ENCODE measurements at places on chromosomes 2 and 18.
A peak's percentile ranks its signal among the peaks of the same experiment; 100 is the strongest.

DNA sequence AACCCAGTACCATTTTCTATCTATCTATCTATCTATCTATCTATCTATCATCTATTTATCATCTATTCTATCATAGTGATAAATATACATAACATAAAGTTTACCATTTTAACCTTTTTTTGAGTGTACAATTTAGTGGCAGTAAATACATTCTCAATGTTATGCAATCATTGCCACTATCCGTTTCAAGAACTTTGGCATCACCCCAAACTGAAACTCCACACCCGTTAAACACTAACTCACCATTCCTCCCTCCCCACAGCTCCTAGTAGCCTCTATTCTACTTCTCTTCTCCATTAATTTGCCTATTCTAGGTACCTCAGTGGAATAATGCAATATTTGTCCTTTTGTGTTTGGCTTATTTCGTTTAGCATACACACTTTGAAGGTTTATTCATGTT, 82.5 kb upstream of the KCNE4 start:
- DNase-seq: peak; percentile 76

- DNase-seq: no peak
Observed at GRCh38 chr2:161709428-161709827, 85.2 kb downstream of the SLC4A10 start.

DNA sequence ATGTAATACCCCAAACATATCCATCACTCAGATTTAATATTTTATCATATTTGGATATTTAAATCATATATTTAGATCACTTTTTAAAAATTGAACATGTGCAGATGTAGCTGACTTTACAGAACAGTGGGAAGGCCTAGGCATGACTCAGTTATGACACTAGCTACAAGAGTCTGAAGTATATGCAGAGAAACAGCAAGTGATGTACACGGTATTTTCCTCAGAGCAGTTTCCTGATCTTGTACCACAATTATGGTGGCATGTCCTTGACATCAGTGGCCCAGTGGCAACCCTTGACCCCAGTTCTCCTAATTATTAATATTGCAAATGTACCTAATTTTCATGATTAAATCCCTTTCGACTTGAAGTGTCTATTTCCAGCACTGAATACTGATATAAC, 28.2 kb downstream of the CDKL4 start:
- DNase-seq: no peak

DNA sequence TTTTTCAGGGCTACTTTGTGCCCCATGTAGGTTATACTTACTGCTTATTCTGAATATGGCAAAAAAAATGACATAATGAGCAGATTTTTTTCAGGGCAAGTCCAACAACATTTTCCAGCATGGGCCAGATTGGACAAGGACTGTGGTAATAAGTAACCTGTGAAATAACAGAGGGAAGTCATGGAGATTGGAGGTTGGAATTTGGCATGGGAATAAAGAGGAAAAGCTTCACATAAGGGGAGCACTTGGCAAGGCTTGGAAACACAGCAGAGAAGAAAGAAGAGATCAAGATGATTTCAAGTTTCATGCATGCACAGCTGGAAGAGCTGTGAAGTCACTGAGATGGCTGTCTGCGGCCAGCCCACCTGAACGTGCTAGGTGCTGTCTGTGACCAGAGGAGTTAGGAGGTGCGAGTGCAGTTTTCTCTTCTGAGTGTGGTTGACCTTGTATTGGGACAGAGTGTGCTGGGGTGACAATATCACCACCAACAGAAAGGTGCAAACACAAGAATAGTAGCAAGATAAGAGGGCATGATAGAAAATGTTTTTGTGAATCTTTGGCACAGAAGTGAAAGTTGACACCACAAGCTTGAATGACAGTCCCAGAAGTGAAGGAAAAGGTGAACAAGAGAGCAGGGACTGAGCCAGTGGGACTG, 71.1 kb upstream of the DSC1 start:
- DNase-seq: no peak

GRCh38 chr2:134372141-134372540, 118.3 kb downstream of the MGAT5 start:
- DNase-seq: peak; percentile 41

All from AG10803 (cell line).